ENCODE measurements at places on chromosomes 11 and 22.

DNA sequence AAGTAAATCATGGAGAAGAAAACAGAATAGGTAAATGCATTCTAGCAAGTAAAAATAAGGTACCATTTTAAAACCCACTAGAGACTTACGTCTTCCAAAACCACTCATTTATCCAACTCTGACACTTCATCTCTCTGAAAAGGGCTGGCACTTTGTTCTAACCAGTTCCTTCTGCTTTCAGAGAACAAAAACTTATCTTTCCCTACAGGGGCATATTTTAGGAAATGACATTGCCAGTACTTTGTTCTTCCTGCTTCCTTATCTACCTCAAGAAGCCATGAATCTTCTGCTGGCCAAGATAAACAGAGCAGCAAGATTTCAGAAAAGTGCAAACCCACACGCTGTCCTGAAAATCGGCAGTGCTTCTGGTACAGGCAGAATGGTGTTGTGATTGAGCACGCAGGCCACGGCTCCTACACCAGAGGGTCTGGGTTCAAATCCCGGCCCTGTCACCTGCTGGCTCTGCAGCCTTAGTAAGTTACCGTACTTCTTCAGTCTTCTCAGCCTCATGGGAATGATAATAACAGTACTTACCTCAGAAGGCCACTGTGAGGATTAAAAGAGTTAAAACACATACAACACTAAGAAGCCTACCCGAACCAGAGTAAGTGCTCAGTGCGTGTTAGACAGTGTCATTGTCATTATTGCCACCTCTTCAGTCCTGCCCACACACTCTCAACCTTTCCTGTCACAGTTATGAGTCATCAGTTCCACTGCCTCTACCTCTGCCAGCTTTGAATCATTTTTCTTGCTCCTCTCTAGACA lies 11.0 kb downstream of the MPZL3 start:
- no peak for DNase-seq

DNA sequence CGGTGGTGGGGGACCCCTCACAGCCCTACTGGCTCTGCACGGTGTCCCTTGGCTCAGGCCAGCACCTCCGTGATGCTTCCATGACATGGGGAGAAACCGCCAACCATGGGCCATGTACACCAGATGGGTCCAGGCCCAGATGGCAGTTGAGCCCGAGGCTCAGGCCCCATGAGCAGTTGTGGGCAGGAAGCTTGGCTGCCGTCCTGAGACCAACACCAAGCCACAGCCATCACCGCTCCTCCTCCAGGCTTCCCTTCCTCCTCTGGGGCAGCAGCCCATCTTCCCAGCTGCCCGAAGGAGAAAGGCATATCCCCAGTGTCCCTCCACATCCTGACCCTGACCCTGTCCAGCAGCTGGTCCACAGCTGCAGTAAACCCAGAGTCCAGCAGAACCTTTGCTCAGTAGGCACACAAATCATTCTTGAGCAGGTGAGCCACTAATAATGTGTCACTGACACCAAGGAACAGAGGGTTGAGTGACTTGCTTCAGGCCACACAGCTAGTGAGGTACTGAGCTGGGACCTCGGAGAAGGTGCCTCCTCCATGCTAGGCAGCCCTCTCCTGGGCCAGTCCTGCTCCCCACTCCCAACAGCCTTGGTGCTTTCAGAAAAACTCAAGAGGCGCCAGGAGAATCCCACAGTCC lies 204.9 kb downstream of the CTTN start:
- no peak for DNase-seq

DNA sequence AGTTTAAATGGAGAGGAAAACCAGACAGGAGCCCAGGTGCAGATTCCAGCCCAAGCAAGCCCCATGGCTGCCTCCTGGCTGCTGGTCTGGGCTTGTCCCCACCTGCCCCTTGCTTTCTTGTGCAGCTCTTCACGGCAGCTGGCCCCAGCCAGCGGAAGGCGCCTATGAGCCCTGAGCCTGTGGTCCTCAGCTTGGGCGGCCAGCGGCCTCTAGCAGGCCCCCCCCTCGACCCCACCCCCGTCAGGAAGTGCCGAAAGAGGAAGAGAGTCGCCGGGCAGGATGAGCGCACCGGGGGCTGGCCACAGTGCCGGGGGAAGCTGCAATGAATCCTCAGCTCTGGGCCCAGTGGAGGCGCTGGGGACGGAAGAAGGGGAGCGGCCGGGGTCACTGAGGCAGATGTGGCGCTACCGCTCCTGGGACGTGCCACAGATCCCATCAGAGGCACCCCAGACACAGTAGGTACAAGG lies 2.1 kb upstream of the DGKZ start:
- no peak for DNase-seq

GRCh38 chr11:26865703-26866102 lies 128.2 kb upstream of the FIBIN start:
- no peak for DNase-seq

- DNase-seq, result peak; percentile 12
These were observed at the start of gene KBTBD3 for GRCh38 chr11:106076919-106077608. KBTBD3 (minus strand) TSS chr11:106077347; CDS start chr11:106059097, 18,250 bp downstream.

DNA sequence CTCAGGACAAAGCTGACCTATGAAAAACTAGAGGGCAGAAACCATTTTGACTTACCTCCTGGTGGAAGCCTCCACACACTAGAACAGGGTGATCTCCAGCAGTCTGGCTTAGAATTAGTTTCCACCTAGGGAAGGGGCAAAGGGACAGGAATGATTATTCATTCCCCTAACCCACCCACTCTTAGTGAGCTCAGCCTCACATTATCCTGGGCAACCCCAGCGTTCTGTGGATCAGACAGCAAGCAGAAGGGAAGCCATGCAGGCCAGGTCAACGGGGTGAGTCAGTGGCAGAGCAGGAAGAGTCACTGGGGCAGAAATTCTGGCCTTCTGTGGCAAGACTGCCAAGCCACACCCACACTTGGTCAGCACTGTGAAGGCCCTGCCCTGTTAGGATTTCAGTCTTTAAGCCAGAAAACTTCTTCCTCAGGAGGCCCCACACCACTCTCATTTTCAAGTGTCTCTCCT lies 10.5 kb downstream of the NUMA1 start:
- no peak for DNase-seq

DNA sequence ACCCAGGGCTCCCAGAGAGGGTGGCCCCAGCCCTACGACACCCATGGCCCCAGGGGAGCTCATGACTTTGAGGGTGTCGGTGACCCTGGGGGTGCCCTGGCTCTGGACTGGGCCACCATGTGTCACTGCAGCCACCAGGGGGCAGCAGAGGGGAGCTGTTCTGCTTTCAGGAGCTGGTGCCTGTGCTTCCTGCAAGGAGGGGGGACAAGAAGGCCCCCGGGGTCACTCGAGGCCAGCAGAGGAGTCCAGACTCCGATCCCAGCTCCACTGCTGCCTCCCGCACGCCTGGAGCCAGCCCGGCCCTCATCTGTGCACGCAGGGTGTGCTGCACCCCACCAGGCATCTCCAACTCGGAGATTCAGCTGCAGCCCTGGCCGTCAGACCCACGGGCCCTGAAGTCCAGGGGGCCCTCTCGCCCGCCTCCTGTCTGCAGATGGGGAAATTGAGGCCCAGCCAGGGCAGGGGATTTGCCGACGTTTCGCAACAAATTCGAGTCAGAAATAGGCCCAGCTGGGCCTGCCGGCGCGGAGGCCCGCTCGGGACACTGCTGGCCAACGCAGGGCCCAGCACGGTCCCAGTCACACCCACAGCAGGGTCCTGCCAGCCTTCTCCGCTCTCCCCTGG lies 29.5 kb upstream of the WNT7B start:
- peak; percentile 88 for DNase-seq

DNA sequence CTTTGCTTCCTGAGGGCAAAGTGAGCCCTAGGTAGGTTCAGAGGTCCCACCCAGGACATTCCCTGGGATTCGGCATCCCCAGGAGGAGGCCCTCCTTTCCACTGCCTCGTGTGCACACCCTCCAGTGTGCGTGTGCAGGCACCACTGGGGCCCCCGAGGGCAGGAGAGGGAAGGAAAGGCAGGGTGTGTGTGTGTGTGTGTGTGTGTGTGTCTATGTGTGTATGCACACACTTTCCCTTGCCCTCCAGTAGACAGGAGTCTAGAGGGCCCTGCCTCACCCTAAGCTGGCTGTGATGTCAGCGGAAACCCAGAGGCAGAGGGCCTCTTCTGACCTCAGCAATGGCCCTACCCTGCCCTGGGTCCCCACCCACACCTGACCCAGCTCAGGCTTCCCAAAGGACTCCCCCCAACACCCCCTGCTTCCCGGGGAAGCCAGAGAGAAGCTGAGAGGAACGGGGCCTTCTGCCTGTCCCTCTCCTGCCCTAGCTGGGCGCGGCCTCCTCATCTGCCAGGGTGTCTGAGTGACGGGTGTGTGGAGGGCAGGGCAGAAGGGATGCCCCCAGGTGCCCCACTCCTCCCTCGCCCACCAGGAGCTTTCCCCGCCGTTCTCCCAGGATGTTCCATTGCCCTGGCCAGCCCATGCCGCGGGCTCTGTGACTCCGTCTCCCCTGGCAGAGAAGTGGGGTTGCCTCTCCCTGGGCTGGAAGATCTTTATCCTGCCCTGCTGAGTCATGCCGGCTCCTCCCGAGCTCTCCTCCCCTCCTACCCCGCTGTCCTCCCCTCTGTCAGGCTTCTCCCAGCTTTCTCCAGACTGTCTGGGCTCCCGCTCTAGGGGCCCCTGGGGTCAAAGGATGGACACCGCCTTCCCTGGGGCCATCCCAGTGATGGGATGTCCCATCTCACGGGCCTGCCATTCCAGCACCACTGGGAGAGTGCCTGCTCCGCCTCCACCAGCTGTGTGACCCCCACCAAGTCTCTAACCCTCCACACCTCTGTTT lies 6.0 kb upstream of the CLCF1 start:
- no peak for DNase-seq

- DNase-seq, result no peak
These were observed 72.1 kb upstream of the SLC22A12 start for GRCh38 chr11:64518928-64519327.

DNA sequence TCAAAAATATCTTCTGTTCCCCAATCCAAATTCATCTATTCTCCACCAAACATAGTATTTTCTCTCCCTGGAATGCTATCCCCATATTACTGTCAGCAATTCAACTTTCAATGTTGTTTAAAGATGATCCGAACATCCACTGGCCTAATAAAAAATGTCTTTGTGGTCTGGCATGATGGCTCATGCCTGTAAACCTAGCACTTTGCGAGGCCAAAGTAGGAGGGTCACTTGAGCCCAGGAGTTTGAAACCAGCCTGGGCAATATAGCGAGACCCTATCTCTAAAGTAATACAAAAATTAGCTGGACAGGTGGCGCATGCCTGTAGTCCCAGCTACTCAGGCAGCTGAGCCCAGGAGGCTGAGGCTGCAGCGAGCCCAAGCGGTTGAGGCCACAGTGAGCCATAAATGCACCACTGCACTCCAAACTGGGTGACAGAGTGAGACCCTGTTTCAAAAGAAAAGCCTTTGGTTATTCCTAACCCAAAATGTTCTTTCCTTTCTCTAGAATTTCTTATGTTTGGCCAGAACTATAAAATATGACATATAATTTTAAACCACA lies 29.8 kb downstream of the SIK3 start:
- DNase-seq, result no peak

DNA sequence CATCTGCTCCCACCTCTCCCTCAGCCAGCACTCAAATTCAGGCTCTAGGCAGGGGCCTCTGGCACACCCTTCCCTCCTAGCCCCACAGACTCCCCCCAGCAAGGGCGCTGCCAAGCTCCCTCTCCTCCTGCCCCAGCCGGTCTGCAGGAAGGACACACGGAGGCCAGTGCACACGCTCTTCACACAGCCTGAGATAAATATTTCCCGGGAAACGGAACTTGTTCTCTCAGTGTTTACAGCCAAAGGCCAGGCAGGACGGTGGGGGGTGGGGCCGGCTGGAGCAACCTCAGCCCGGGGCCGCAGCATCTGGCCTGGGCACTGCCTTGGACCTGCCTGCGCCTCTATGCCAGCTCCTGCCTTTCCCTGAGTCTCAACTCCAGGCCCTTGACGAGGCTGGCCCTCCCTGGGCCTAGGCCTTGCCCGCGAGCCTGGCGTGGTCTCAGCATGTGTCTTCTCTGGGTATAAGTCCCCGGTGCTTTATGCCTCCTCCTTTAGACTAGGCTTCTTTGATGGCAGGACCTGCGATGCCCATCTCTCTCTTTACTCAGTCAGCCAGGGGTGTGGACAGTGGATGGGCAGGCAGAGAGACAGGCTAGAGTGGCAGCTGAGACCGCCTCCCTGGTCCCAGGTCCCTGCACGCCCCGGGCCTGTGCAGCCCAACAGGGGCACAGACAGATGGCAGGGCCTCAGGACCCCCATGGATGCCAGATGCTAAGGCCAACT lies 48.4 kb downstream of the PDE2A start:
- no peak for DNase-seq

DNA sequence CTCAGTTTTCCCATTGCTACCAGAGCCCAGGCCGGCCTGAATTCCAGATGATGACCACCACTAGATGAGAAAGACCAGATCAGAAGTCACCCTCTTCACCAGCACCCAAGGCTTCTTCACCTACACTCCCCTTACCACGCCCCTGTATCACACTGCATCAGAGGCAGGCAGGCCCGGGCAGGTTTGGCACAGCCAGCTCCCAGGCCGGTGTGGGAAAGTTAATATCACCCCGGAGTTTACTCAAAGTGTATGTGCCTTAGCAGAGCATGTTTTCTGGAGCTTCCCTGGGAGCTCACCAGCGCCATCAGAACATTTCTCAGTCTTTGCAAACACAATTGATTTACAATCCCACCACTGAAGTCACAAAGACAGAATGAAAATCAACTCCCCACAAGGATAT lies 47.5 kb upstream of the POU2AF1 start:
- DNase-seq, result no peak

DNA sequence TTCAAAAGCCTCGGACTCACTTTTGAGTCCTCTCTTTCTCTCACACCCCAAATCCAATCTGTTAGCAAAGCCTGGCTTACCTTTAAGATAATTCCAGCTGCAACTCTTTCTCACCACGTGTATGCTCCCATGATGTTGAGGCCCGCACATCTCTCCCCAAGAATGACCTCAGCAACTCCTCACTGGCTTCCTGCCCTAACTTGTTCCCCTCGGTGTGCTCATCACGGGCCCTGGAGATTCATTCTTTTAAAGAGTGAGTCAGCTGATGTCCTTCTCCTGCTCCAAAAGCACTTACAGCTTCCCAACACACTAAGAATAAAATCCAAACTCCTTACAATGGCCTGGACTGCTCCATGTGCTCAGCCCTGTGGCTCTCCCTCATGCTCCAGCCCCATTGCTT lies 1041.3 kb downstream of the OPCML start:
- no peak for DNase-seq

DNA sequence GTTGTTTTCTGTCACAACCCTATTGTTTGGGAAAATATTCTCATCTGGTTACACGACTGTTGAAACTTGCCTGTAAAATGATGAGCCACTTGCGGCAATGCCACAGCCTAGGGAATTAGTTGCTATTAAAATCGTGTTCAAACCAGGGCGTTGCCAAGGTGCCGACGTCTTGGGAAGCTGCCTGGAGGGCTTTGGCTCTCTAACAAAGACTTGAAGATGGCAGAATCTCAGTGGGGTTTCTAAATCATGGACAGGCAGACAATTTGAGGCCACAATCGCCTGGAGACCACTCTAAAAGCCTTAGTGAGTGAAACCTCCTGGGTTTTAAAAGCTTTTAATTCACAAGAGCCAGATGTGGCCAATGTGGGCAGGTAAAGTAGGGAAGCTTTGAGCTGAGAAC lies 117.2 kb upstream of the BMAL1 start:
- DNase-seq, result no peak

- DNase-seq, result no peak
These were observed 11.0 kb upstream of the NECTIN1 start for GRCh38 chr11:119739975-119740374.

GRCh38 chr11:65778901-65779668 lies 1.7 kb downstream of the AP5B1 start:
- no peak for DNase-seq
